ENCODE measurements at places on chromosomes 3 and 15.

GRCh38 chr3:160196511-160197104, 28.6 kb upstream of the C3orf80 start:
- DNase-seq = no peak

- DNase-seq = no peak
These were observed 552.8 kb downstream of the NAALADL2 start for GRCh38 chr3:175411946-175412345.

DNA sequence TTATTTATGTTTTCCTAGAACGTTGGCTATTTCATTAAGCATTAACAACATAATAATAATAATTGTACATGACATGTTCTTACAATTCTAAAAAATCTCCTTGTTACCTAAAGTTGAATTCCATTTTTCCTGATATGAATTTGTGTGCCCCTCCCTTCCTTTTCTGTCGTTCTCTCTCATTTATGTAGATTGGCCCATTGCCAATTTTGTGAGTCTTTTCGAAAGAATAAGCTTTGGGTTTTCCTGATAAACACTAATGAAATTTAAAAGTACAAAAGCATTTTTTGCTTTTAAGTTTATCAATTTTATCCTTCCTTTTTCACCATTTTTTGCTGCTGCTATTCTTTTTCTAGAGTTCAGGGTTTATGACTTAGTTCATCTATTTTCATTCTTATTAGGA, 44.9 kb downstream of the PRR23E start:
- DNase-seq = no peak

- DNase-seq = no peak
These were observed 24.3 kb downstream of the CACNA2D3 start for GRCh38 chr3:54146506-54147239.

- peak; percentile 68 for DNase-seq
These were observed 118.0 kb downstream of the ABI3BP start for GRCh38 chr3:100875239-100875638.

DNA sequence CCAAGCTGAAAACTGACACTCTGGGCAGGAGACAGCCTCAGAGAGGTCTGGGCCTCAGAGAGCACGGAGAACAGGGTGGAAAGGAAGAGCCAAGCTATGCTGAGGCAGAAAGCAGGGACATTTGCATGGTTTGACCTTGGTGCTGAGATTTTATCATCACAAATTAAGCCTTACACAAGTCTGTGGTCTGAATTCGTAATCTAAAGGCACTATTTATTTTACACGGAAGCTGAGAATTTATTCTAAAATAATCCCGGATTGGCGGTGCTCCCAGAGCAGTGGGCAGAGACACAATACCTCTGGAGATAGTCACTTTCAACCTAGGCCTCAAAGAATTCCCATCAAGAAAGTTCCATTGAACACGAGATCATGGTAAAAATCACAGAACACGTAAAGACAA, 47.5 kb downstream of the CFAP92 start:
- DNase-seq = no peak

DNA sequence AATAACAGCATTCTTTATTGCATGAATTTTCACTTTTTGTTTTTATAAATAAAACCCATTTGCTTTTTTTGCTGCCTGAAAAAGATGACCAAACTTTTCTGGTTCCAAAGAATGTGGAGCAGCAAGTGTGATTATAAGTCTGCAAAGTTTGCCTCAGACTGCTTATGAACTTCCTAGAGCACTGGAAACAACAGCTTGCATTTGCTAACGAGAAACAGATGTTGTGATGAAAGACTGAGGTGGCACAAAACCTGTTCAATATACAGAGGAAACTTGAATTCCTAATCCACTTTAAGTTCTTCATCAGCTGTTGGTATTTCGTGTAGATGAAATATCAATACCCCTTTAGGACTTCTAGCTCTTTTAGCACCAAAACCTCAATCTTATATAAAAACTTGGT, 9.3 kb downstream of the ZPLD1 start:
- no peak for DNase-seq

DNA sequence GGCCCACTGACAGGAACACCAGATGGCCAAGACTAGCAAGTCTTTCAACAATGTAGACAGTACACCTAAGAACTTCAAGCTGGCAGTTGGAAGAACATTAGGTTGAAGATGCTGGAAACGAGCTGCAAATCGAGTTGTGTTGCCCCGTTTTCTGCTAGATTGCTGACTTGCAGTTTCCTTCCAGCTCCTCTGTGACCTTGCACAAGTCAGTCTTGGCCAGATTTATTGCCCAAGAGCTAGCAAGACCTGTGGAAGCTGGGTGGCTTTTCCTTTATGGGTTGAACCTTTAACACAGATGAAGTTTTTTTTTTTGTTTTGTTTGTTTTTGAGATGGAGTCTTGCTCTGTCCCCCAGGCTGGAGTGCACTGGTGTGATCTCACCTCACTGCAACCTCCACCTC, 2.9 kb upstream of the RBM6 start:
- DNase-seq = no peak

GRCh38 chr3:24628523-24629258, 134.0 kb upstream of the THRB start:
- peak; percentile 3 for DNase-seq

DNA sequence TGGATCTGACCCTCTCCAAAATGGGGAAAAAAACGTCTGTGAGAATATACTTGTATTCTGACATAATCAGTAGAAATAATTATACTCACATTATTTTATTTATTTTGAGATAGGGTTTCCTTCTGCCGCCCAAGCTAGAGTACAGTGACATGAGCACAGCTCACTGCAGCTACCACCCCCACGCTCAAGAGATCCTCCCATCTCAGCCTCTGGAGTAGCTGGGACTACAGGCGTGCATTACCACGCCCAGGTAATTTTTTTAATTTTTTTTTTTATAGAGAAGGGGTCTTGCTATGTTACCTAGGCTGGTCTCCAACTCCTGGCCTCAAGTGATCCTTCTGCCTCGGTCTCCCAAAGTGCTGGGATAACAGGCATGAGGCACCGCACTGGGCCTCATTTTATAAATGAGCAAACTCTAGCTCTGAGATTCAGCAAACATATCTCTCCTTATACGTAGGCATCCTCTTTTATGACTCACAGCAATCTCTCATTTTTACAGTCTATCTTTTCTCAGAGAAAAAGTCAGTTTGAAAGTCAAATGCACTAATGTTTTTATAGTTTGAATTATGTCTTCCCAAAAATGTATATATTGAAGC, 989 bp upstream of the VGLL3 start:
- no peak for DNase-seq

DNA sequence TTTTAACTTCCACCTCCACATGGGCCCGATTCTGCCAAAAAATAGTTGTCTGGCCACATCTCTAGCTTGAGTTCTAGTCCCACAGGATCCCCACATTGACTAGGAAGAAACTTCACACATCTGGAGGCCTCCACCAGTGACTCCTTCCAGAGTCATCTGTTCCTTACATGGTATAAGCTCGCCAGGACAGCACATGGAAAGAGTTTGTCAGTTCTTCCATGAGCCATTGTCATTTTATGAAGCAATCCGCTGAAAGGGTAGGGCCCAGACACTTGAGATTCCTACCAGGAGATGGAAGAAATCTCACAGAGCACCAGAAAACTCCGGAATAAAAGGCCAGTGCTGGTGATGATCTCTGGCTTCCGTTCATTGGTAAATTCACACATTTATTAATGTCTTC, 350.5 kb upstream of the ICE2 start:
- DNase-seq = no peak

- DNase-seq = no peak
These were observed 24.1 kb downstream of the MYH15 start for GRCh38 chr3:108486338-108486737.

DNA sequence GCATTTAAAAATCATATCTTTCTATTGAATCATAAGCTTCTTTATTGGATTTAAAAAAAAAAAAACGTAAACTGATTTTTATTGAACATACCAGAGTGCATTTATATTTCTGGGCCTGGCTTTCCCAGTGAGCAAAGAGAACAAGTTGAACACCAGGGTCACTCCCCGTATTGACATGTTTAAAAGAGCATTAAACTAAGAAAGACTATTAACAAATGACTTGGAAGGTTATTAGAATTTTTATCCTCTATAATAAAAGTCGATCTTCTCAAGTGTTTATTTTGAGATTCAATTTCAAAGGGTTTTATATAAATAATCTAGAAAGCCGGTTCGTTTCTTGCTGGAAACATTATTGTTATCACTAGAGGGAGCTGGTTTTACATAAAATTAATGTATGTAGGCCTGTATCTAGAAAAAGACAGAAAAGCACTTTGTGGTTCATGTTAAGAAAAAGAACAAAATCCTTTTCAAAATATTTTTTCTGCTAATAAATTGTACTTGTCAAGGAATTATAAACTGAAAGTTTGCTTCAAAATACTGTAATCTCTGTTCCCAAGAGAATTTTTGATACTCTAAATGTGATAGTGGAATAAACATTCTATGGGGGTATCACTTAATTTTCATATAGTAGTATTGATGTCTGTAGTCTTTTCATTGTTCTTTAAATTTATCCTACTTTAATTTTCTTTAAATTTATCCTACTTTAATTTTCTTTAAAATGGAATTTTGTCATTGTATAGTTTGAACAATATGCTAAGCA, 321.8 kb upstream of the MME start:
- DNase-seq = peak; percentile 17

- no peak for DNase-seq
These were observed 12.2 kb downstream of the XIRP1 start for GRCh38 chr3:39180183-39180545.

GRCh38 chr3:194259982-194260766, 91.0 kb downstream of the CPN2 start:
- DNase-seq = no peak

- peak; percentile 10 for DNase-seq
These were observed 203.8 kb downstream of the SOX2 start for GRCh38 chr3:181915551-181915950.

DNA sequence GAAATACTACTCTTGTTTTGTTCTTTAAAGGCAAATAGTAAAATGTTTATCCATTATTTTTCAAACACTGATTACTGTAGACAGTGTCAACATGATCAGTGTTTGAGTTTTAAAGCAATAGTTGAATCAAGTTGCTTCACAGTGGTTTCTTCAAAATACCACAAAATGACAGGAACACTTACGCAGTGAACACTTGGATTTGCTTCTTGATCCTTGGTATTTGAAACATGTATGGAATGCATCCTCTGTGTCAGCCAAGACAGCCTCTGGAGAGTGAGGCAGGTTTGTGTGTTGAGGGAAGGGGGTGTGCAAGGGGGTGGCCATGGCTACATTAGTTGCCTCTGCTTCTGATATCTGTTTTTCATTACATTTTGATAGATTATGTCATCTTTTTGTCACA, 413.0 kb downstream of the RBMS3 start:
- DNase-seq = peak; percentile 68

DNA sequence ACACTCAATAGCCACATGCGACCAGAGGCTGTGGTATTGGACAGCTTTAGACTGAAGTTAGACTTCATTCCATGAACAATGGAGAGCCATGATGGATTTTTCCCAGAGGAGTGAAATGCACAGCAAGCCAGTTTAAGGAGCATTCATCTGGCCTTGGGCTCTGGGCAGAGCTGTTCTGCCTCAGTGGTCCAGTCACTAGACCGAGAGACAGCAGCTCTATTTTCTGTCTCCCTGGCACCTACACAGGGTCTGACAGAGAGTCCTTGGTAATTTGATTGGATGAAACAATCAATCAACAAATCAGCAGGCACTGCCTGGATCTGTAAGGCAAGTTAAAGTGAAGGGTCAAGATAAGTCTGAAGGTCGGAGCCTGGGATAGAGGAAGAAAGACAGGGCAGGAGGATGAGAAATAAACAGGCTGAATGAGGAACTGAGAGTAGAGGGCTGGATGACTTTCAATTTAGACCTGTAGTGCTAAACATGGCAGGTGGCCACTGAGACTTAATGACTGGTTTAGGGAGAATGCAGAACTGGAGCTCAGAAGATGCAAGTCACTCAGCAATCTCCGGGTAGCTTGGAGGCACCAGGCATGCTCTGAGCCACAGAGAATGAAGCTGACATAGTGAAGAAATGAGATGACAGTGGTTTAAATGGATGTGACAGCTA, 98.5 kb upstream of the SLC25A36 start:
- no peak for DNase-seq

- no peak for DNase-seq
These were observed 169.3 kb upstream of the STAC start for GRCh38 chr3:36210840-36211651.

DNA sequence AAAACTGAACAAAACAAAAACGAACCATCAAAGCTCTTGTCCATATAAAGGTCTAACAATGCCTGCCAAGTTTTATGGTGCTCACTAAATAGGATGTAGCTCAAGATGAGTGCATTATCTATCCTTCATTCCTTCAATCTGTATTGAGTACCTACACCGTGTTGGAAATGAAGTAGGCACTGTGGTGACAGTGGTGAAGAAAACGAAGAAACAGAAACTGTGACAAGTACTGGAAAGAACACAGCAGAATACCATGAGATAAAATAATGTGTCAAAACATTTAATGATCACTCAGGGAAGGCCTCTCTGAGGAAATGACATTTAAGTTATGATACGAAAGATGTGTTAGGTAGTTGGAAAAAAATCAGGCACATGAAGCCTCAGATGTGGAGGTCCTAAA, 36.2 kb downstream of the CBLB start:
- no peak for DNase-seq

Data from RWPE1 (cell line).